Dermis microvascular lymphatic vessel endothelial cell (primary cell): ENCODE measurements at places on chromosomes 6 and 20. TPM values are rescaled to one million over a fixed set of nuclear protein-coding genes. Genes with fewer than 3 reads are reported as not detected.
A peak's percentile ranks its signal among the peaks of the same experiment; 100 is the strongest.

The POPDC3 gene
- total RNA-seq = 0.25 and 0.39 TPM in 2 replicates

The PCED1A gene
- 9.6 and 20.2 TPM in 2 replicates for total RNA-seq

The GDAP1L1 gene
- total RNA-seq = not detected in 2 replicates

The AVP gene
- total RNA-seq = not detected in 2 replicates

The RNASET2 gene
- total RNA-seq = 10.7 and 11.6 TPM in 2 replicates

The BIRC7 gene
- not detected in 2 replicates for total RNA-seq

The MLIP gene
- 1.3 and 2.6 TPM in 2 replicates for total RNA-seq

The PDE7B gene
- total RNA-seq = 6.5 and 13.0 TPM in 2 replicates

DNA sequence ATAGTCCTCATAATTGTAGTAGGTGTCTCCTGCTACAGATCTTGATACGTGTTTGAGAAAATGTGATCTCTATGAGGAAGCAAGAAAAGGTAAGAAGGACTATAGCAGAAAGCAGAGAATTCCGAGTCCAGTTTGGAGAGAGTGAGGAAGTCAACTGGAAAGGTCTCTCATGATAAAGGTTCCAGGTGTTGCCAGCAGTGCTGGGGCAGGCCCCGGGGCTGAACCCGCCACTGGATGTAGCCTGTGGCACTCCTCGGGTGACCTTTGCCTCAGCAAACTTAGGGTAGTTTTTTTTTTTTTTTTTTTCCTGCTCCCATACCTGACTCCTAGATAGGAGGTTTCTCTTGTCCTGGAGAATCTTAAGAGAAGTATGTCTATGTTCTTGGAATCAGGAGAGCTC is 62.8 kb downstream of the FAM120B start:
- no peak for DNase-seq

DNA sequence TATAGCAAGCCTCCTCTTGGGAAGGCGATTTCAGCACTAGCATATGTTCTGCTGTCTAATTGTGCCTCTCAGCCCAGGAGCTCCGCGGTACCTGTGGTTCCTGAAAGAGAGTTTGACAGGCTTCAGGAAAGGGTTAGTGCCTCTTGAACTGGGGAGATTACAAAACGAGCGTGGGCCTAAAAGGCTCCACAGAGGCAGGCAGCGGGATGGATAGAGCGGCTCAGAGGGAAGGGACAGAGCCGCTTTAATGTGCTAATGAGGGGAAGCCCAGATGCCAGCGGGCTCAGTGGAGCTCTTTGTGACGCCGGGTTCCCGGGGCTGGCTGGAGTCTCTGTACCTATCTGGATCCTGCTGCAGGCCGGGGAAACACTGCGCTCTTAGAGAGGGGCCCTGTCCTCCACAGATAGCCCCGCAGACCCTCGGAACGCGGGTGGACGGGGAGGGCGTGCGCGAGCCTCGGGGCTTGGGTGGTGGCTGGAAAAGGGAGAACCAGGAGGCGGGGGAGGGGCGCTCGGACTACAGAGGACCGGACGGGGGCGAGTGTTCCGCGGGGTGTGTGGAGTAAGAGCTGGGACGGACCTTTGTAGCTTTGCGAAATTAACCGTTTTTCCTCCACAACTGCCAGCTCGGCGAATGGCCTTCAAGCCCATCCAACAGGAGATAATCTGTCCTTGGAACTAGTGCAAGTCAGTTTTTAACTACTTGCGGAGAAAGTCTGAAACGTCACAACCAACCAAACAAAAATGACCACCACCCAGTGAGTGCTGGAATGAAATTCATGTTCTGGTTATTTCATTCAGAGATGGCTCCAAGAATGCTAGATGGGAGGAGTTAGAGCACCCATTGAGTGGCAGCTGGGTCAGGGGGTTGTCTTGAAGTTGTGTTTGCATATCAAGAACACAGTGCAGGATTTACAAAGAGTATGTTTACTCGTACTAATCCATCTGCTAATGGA is 13.0 kb downstream of the SLC35F1 start:
- DNase-seq = no peak

DNA sequence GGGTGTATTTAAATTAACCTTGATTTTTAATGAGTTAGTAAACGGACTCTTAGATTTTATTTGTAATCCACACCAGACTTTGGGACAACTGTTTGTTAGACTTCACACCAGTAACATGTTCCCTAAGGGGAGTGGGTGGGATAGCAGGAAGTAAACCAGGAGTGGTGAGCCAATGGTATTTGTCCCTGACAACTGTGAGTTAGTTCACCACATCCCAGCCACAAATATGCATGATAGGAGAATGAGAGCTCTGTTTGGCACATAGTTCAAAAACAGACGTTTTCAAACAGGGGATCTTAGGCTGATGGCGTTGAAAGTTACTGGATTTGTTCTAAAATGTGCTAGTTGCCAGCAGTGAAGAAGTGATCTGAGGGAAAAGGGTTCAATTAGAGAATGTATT is 18.7 kb upstream of the COL10A1 start:
- DNase-seq = no peak

DNA sequence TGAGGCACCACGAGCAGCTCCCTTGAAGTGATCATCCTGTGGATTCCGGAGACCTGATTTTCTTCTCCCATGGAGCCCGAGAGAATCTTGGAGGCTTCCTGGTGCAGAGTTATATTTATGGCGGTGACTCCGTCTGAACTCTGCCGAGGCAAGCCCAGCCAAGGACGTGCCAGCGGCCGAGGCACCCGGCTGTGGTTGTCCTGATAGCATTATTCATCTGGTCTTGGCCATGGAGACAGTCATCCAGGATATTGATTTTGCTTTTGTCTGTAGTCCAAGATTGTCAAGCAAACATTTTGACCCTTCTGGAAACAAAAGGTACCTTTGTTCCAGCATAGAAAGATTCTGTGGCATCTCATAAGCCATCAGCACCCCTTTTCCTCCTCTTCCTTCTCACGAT is 163.3 kb downstream of the SCML4 start:
- no peak for DNase-seq

DNA sequence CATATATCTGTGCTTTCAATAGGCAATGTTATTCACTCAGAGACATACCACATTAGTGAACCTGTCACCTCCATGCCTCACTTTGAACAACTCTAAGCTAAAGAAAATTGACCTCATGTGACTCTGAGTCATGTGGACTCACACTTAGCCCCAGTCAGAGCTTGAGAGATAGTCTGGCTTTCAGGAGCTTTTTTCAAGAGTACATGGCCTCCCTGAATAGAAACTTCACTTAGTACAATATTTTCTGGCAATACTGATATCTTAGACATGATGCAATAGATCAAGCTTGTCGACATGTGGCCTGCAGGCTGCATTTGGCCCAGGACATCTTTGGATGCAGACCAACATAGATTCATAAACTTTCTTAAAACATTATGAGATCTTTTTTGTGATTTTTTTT is 8.5 kb downstream of the SPTLC3 start:
- DNase-seq = no peak

GRCh38 chr20:32999603-33000250 is 4.5 kb downstream of the SUN5 start:
- DNase-seq = no peak

- no peak for DNase-seq
These were observed 506.6 kb downstream of the DHX35 start for GRCh38 chr20:39468703-39469102.

DNA sequence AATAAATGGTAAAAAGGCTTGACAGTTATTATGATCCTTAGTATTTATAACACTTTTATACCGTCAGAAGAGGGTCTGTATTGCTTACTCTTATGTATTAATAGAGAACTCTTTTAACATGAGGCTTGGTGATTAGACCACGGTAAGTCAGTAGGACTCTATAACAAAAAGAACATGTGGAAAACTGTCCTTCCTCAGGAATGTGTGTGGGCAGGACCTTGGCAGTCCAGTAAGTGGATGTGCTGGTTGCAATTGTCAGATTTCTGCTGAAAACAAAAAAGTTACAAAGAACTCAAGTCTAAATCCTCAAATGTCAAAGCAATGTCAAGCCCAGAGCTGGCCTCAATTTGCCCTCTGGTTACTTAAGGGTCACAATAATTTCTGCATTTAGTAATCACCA is 81.1 kb downstream of the PLCG1 start:
- DNase-seq = no peak

GRCh38 chr20:40176098-40176841 is 512.8 kb downstream of the MAFB start:
- no peak for DNase-seq

GRCh38 chr6:100126790-100127484 is 132.9 kb upstream of the MCHR2 start:
- no peak for DNase-seq

GRCh38 chr6:56567501-56567900 is 75.2 kb downstream of the DST start:
- DNase-seq = no peak

GRCh38 chr6:30955367-30956042 is 14.7 kb downstream of the MUCL3 start:
- DNase-seq = peak; percentile 11

DNA sequence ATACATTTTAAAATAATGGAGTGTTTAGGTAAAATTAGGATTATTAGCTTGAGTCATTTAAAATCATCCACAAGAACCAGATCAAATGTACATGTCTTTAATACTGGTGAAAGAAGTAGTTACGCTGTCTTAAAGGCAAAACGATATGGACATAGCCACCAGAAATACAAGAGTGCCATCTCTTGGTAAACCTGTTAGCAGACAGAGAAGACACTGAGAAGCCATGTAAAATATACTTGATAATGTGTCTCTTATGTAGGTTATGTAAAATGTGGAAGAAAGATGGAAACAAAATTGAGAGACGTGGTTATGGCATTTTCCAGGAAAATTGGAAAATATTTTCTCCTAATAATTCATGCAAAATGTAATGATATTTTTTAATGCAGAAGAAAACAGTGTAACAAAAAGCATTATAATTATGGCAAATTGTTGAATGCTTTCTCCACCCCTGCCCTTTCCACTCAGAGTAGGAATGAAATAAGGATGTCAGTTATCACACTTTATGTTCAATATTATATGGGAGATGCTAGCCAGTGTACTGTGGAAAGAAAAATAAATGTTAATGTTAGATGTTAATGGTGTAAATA is 12.2 kb upstream of the SLC17A2 start:
- peak; percentile 57 for DNase-seq

DNA sequence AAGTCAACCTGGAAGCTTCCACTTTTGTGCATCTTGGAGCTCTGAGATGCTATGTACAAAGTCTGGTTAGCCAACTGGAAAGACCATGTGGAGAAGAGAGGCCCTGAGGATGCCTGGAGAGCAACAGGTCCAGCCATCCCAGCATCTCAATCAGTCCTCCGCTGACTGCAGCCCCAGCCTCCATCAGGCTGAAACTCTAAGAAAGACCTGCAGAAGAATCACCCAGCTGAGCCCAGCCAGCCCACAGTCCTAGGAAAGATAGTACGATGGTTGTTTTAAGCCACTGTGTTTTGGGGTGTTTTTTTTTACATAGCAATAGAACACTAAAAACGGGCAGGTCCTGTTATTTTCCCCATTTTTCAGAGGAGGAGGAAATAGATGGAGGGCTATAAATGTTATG is 84.0 kb downstream of the NCR2 start:
- no peak for DNase-seq
